Dermis lymphatic vessel endothelial cell (primary cell): ENCODE measurements at places on chromosomes 11 and 22. TPM values are rescaled to one million over a fixed set of nuclear protein-coding genes. Genes with fewer than 3 reads are reported as not detected.

The ACER3 gene
- total RNA-seq = 27.1 and 29.1 TPM in 2 replicates

The PATL1 gene
- total RNA-seq = 5.8 and 6.8 TPM in 2 replicates

The PRG2 gene
- total RNA-seq = 0.11 and 0.26 TPM in 2 replicates

The SLC43A3 gene
- total RNA-seq = 15.4 and 15.6 TPM in 2 replicates

The TNNT3 gene
- total RNA-seq = not detected in 2 replicates

The CTSW gene
- 0.17 and 0.33 TPM in 2 replicates for total RNA-seq

The POTEH gene
- not detected in 2 replicates for total RNA-seq

The PRR33 gene
- not detected in 2 replicates for total RNA-seq

The P4HA3 gene
- 58.8 and 82.8 TPM in 2 replicates for total RNA-seq

The UPK3A gene
- total RNA-seq = not detected in 2 replicates

The PRCP gene
- total RNA-seq = 223 and 241 TPM in 2 replicates

The LSP1 gene
- total RNA-seq = 0.11 TPM in 1 of 2 replicates, not detected in the other

The SMIM38 gene
- 0.09 and 0.11 TPM in 2 replicates for total RNA-seq

The RAB39A gene
- total RNA-seq = under 0.01 TPM in 1 of 2 replicates, not detected in the other

The UCP3 gene
- 0.22 and 0.26 TPM in 2 replicates for total RNA-seq

The HINFP gene
- total RNA-seq = 13.4 and 14.2 TPM in 2 replicates

The VSIG10L2 gene
- total RNA-seq = 0.09 TPM in 1 of 2 replicates, not detected in the other

The MRGPRX4 gene
- 0.69 and 0.87 TPM in 2 replicates for total RNA-seq

The MRGPRX3 gene
- 0.33 and 0.52 TPM in 2 replicates for total RNA-seq

The LARGE2 gene
- not detected in 2 replicates for total RNA-seq

The UPB1 gene
- under 0.01 and 0.09 TPM in 2 replicates for total RNA-seq

The ANO9 gene
- total RNA-seq = 0.69 and 0.76 TPM in 2 replicates

The MS4A10 gene
- not detected in 2 replicates for total RNA-seq

The HEPN1 gene
- not detected in 2 replicates for total RNA-seq

The MMP7 gene
- total RNA-seq = 0.43 and 1.7 TPM in 2 replicates

The GGTLC3 gene
- not detected in 2 replicates for total RNA-seq

The VPREB1 gene
- total RNA-seq = not detected in 2 replicates

The OR10G7 gene
- total RNA-seq = not detected in 2 replicates
